ENCODE measurements at places on chromosomes 4 and X. TPM values are rescaled to one million over a fixed set of nuclear protein-coding genes. Genes with fewer than 3 reads are reported as not detected.

GRCh38 chrX:78075787-78076389 is 28.2 kb upstream of the PGK1 start:
- no peak for DNase-seq

- DNase-seq: no peak
Observed at GRCh38 chrX:41671082-41671481, 17.7 kb upstream of the GPR34 start.

DNA sequence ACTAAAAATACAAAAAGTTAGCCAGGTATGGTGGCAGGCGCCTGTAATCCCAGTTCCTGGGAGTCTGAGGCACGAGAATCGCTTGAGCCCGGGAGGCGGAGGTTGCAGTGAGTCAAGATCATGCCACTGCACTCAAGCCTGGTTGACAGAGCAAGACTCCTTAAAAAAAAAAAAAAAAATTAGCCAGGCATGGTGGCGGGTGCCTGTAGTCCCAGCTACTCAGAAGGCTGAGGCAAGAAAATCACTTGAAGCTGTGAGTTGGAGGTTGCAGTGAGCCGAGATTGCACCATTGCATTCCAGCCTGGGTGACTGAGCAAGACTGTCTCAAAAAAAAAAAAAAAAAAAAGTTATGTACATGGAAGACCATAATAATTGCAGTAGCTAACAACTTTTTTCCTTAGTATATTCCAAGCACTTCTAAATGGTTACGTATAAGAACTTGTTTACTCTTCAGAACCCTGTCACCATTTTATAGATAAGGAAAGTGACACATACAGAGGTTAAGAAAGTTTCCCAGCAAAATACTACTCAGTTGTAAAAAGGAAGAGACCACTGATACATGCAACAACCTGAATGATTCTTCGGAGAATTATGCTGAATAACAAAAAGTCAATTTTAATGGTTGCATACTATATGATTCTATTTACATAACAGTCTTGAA is 24.5 kb downstream of the RUFY3 start:
- DNase-seq: no peak

The GNRHR gene
- 0.31 TPM for polyA plus RNA-seq

The GPC4 gene
- 33.4 TPM for polyA plus RNA-seq
